ENCODE measurements at places on chromosomes 5 and 9. TPM values are rescaled to one million over a fixed set of nuclear protein-coding genes. Genes with fewer than 3 reads are reported as not detected.

The PCDHGA4 gene
- total RNA-seq, result 0.08 TPM

The TRPM3 gene
- total RNA-seq, result not detected

The ZNF354C gene
- 2.5 TPM for total RNA-seq

The MSX2 gene
- 0.31 TPM for total RNA-seq

The TTC39B gene
- total RNA-seq, result 37.6 TPM

The PCDHGA7 gene
- not detected for total RNA-seq

The TLX3 gene
- total RNA-seq, result not detected

The IFNB1 gene
- total RNA-seq, result not detected

The SMC2 gene
- 2.6 TPM for total RNA-seq

The MIGA2 gene
- 53.2 TPM for total RNA-seq

The CERCAM gene
- total RNA-seq, result 0.31 TPM

The SNCB gene
- not detected for total RNA-seq

The DNAJB5 gene
- total RNA-seq, result 2.7 TPM

The GAS1 gene
- 0.59 TPM for total RNA-seq

The RNF208 gene
- total RNA-seq, result 0.67 TPM

The DBH gene
- 1.8 TPM for total RNA-seq

Measured in CD4-positive, alpha-beta T cell (primary cell).